ENCODE measurements at places on chromosomes 5 and 9.

DNA sequence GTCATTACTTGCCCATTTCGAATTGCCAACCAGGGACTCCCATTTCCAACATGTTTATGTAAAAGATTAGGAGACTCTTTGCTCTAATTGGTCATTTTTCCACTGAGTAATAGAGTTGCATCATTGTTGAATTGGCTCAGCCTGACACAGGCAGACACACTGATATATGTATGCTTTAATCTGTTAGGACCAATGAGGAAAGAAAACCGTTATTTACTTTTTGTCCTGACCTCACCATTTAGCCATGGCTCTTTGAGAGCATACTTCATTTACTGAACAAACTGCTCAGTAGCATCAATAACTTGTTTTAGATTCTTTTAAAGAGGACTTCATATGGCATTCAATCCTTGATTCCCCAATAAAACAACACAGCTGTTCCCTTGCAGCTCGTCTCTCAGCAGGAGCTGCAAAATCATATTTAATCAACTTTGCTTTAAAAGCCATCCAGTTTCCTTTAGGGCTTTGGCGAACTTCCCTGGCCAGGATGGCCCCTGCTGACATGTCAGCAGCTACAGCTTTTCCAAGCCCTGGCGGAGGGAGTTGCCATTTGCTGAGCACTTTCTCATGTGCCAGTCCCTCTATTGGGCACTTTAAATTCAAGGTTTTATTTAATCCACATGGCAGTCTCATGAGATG, 251.5 kb upstream of the TNC start:
- DNase-seq, result peak; percentile 50

DNA sequence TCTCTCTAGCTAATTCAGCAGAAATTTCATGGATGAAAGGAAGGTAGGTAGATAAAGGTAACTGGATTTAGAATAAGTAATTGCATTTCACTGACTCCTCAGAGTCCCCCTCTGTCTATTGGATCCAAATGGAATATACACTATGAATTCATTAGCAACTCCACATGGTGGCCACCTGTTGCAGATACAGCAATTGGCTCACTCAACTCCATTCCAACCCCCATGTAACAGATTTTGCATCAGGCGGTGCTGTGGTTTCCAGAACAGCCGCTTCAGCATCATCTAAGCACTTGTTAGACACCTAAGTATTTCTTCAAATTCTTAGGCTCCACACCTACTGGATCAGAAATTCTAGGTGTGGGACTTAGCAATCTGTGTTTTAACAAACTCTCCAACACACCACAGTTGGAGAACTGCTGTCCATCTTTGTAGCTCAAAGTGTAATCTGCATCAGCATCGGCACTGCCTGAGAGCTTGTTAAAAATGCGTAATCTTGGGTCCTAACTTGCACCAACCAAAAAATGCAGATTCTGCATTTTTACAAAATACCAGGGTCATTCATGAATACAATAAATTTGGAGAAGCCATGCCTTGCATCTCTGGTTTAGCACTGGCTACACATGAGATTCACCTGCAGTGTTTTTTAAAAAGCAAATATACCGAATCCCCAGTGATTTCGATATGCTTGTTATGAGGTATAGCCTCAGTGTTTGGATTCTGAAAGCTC, 413.8 kb upstream of the CD180 start:
- no peak for DNase-seq

DNA sequence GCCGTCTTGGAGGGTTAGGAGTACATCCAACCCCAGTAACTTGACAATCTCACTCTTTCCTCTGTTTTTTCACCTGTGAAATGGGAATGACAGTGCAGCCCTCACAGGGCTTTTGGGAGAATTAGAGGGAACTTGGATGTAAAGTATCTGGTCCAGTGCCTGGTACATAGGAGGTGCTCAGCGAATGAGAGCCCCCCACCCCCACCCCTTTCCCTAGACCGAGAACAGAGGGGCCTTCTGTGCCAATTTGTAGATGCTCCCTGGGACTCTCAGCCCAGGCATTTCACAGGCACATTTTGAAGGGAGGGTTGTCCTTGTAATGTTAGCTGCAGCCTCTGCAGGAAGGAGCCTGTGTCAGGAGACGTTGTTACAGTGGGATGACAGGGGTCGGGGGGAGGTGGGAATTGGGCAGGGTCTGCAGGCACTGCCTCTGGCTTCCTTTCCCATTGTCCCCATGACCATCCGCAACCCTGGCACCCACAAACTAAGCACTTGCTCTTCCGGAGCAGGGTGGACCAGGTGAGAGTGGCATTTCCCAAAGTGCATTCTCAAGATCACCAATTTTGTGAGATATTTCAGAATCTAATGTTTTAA, 47.0 kb downstream of the AMBP start:
- DNase-seq, result no peak

GRCh38 chr9:84718476-84718875, 48.9 kb downstream of the NTRK2 start:
- DNase-seq, result no peak

DNA sequence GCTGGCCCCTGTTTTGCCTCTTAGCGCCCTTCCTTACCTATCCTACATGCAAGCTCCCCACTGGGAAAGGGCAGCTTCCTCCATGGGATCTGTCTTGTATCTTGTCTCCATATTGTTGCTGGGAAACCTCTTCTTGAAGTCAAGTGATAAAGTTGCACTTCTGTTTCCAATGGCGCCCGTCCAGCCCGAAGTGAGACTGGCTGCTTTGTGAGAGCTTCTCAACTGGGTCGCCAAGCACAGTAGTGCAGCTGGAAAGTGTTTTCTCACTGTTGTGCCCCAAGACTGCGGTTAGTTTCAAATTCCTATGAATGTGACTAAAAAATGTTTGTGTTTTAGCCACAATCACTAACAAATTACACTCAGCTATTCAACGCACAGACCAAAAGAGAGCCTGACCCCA, 506.6 kb upstream of the MPDZ start:
- DNase-seq, result peak; percentile 65

DNA sequence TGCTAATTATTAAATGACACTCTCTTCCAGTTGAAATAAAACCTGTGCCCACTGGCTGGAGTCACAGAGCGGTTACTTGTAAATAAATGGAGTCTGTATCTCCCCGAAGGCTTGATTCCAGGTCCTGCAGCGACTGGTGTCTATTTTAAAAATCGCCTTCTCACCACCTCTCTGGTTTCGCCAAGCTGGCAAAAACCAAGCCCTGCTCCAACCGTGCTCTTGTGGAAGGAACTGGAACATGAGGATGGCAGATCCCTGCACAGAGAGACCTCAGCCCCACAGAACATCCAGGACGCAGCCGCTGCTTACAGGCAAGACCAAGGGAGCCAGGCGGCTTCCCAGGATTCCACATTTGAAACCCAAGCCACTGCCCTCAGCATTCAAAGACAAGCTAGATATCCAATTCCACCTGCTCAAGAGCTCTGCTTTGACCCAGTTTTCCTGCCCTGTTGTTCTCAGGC, 15.0 kb downstream of the SEMA4D start:
- no peak for DNase-seq

DNA sequence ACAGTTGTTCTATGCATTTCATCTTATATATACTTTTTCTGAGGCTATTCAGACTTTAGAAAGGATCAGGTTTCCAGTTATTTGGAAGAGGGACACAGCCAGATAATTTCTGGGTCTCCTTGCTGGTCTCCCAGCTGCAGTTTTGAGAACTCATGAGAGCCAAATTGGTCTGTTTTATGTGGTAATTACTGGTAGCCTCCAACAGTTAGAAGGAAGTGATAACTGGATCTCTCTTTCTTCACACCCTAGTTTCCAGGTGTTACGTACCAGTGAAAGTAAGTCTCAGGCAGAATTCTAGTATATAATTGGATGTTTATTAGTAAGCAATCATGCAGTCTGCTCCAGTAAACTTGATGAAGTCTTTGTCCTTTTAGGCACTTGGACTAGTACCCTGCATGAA, 63.2 kb upstream of the RPS23 start:
- no peak for DNase-seq

DNA sequence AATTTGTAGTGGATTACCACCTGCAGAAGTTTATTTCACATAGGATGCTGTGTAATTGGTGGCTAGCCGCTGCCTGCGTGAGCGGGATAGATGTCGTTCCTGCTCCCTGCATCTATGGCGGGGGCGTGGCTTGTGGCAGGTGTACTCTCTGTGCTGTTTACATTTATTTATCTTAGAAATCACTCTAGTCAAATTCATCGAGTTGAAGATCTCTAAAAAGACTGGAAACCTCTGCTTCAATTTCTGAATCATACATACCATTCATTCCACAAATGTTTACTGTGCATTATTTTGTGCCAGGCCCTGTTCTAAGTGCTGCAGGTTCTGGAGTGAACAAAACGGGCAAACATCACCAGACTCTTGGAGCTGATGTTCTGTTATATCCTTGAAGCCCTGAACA, 11.9 kb downstream of the ROPN1L start:
- DNase-seq, result no peak

GRCh38 chr5:89991592-89991991, 418.0 kb downstream of the CETN3 start:
- DNase-seq, result no peak

DNA sequence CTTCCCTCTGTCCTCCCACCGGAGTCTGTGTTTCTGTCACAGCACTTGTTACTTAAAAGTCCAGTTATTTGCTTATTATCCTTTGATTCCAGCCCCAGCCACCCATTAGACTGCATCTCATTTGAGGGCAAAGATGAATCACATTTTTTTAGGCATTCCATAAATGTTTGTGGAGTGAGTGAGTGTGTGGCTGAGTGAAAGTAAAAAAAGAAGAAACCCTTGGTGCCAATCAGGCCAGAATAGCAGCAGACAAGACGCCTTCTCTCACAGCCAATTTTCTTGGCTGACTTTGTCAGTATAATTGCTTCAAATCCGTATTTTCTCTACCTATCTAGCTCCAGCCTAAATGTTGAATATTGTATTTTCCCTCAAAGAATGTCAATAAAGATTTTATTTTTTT, 613.0 kb upstream of the WWC1 start:
- no peak for DNase-seq

GRCh38 chr9:123814496-123814895, 115.4 kb downstream of the DENND1A start:
- no peak for DNase-seq

DNA sequence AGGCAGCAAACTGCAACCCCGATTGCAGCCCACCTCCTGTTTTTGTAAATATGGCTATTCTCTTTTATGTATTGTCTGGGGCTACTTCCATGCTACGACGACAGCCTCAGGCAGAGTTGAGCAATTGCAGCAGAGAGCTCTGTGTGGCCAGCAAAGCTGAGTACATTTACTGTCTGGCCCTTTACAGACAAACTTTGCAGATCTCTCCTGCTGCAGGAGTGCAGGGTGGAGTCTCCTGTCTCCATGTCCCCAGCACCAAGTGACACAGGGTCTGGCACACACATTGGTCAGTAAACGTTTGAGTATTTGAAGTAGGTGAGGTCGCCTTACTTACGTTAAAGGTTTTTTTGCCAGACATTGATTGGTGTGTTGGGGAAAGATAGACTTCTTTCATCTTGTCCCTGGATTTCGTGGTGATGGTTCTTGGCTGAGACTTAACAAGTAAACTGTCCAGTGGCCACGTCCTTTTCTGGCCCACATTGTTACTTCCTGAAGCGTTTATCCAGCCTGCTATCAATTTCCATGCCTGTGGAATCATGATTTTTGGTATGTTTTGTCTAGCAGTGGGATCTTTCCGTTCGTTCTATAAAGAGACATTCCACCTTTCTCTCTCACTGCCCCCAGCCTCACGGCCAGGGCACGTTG, 27.2 kb downstream of the PRRC2B start:
- no peak for DNase-seq
